Stimulated activated CD4-positive, alpha-beta T cell treated with anti-CD3 and anti-CD28 coated beads, Interleukin-2, amount 100 ng/mL, for 48 hours (primary cell): ENCODE measurements at places on chromosomes 12 and 14.

- no peak for DNase-seq
Observed at GRCh38 chr12:123384318-123384993, 524 bp downstream of the KMT5A start.

DNA sequence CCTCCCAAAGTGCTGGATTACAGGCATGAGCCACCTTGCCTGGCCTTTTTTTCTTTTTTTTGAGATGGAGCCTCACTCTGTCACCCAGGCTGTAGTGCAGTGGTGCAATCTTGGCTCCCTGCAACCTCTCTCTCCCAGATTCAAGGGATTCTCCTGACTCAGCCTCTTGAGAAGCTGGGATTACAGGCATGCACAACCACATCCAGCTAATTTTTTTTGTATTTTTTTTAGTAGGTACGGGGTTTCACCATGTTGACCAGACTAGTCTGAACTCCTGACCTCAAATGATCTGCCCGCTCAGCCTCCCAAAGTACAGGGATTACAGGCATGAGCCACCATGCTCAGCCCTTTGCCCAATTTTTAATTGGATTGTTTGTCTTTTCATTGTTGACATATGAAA lies 58.0 kb downstream of the SINHCAF start:
- DNase-seq = no peak

DNA sequence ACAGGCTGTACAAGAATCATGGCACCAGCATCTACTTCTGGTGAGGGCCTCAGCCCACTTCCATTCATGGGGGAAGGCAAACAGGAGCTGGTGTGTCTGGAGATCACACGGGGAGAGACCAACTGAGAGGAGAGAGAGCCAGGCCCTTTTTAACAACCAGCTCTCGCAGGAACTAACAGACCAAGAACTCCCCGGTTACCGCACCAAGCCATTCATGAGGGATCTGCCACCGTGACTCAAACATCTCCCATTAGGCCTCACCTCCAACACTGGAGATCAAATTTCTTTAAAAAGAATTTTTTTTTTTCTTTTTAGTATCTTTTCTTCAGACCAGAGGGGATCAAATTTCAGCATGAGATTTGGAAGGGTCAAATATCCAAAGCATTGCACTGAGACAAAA lies 16.7 kb upstream of the AQP2 start:
- no peak for DNase-seq

DNA sequence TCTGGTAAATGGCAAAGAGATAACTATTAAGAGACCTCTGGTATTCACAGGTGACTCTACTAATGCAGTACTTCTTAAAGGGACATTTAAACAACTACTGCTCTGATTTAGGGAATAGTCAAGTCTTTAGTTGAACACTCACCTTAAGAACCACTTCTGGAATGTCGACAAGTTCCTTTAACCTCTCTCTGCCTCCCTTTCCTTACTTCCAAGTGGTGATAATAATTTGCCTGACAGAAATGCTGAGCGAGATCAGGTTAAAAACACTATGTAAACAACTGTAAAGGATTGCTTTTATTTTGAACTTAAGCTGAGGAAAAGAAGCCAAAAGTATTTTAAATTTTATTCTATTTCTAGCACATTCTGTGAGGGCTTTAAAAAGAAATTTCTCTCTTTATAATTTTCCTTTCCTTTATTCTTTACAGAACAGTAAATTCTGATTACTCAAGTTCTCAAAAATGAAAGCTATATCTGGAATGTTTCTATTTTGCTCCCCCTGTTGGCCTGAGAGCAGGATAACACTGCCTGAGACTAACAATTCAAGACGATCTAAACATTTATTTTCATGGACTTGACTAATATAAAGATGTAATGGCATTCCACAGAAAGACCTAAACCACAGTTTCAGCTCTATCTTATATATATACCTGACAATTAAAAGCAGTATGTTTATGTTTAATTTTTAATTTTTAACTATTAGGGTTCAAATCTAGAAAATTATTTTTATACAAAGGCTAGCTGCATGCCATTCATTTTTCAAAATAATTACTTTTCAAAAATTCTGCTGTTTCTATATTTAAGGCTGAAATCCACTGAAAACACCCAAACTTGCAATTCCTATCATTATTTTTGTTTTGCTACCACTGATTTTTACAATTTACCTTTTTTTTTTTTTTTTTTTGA lies 29.2 kb downstream of the ZCCHC8 start:
- no peak for DNase-seq

DNA sequence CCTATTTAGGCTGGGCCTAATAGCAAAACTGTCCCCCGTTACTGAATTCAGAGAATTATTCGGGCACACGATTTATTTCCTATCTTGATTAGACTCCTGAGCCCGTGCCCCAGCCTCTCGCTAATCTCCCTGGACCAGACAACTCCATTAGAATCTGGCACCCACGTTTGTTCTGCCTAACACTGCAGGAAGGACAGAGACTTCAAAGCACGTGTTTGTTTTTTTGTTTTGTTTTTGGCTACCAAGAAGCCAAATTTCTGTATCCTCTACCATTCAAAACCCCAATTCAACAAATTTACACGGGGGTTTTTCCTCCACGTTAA lies 4.8 kb downstream of the USP44 start:
- DNase-seq = no peak

- DNase-seq = no peak
Observed at GRCh38 chr12:120361506-120362208, 7.3 kb downstream of the MSI1 start.

GRCh38 chr14:52352061-52352491 lies 38.0 kb downstream of the PTGER2 start:
- DNase-seq = no peak

- DNase-seq = no peak
Observed at GRCh38 chr14:68941820-68942219, 37.3 kb downstream of the ACTN1 start.

- DNase-seq = no peak
Observed at GRCh38 chr12:122227341-122227740, 1.5 kb upstream of the DIABLO start.

DNA sequence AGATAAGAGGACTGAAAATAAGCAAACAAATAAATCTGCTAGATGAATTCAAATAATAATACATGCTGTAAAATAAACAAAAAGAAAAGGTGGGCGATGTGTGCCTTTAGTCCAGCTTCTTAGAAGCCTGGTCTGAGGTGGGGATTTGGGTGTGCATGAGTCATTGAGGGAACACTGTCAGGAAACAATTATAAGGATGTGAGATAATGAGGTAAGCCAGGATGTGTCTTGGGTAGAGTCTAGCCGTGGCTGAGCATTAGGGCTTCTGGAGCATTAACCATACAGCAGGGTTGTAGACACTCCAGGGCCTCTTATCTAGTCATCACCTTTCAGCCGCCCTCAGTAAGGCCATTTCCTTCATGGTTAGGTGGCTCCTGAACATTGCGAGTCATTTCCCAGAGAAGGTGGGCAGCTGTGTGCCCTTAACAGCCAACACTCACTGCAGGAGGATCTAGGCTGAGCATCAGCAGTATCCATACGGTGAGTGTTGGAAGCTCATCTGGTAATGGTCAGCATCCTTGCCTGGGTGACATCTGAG lies 405.6 kb downstream of the GLT1D1 start:
- DNase-seq = no peak

DNA sequence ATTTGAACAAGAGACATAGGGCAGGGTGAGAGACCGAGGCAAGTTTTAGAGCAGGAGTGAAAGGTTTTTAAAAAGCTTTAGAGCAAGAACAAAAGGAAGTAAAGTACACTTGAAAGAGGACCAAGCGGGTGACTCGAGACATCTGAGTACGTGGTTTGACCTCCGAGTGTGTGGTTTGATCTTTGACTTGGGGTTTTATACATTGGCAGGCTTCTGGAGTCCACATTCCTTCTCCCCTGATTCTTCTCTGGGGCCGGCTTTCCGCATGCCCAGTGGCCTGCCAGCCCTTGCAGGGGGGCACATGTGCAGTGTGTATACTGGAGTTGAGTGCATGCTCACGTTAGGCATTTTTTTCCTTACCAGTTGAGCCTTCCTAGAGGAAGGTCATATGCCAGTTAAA lies 96.3 kb downstream of the SLC15A4 start:
- no peak for DNase-seq

DNA sequence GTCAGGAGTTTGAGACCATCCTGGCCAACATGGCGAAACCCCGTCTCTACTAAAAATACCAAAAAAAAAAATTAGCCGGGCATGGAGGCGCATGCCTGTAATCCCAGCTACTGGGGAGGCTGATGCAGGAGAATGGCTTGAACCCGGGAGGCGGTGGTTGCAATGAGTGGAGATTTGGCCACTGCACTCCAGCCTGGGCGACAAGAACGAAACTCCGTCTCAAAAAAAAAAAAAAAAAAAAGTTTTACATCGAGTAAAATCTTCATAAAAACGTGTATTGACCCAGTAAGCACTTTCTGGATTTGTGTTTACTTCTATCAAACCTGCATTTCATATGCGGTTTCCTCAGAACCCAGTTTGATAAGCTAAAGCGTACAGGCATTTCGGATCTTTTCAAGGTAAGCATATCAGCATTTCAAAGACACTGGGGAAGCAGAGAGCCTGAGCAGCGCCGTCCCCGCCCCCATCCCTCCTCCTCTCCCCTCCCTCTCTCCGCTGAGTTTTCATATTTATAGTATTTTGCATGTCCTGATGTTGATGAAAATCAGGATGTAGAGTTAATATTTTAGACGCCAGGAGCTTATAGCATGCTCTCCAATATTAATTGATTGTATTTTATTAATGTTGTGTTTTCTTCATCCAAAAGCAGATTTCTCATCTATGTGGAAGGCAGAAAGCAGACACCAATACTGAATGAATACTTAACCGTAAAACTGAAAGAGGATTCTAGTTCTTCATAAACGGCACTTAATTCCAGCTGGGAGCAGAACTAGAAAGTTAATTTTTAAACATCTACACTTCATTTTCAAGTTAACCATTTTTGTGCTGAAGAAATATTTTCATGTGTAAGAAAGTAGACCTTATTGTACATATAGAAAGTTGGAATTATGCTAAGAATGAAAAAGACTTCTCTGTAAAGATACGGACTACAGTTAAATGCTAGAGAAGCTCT lies 9.2 kb upstream of the HIP1R start:
- no peak for DNase-seq
